ENCODE measurements at places on chromosomes 13 and 19. TPM values are rescaled to one million over a fixed set of nuclear protein-coding genes. Genes with fewer than 3 reads are reported as not detected.

- no peak for DNase-seq
These were observed 897.0 kb downstream of the SLITRK6 start for GRCh38 chr13:84902243-84902642.

DNA sequence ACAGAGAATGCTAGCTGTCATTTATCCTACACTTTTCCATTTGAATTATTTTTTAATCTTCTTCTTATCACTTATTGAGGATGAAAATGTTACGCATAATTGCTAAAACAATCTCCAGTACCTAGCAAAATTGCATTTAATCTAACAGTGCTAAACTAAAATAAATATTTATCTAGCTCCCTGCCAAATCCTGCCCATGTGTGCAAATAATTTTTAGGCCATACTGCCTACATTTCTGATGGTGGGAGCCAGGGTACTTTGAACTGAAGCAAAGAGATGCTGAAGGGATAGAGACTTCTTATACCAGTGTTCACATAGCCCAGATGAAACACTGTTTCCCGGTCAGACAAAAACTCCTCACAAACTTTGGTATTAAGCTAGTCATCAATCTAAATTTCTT, 1268.7 kb upstream of the PCDH20 start:
- no peak for DNase-seq

DNA sequence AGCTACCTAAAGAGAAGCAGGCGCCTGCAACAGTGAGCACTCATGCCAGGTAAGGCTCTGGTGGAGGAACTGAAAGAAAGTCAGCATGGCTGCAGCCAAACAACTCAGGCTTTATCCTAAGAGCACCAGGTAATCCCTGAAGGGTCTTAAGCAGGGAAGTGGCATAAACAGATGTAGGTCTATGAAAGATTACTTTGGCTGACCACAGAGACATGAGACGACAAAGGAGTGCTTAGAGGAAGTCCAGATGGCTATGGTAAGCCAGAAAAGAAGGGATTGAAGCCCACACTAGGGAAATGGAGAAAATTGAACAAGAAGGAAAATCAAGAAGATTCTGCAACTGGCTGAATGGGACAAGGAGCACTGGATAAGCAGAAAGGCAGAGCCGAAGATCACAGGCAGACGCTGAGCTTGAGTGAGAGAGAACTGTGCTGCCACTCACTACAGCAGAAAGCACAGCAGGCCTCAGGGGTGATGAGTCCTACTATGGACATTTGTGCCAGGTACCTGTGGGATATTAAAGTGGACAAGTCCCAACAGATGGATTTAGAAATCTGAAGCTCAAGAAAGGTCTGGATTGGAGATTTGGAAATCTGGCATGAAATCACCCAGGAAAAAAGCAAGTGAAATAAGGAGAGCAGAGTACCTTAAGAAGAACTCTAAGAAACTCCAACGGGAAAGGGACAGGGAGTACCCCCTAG, 4.2 kb downstream of the RCBTB1 start:
- DNase-seq: no peak

GRCh38 chr19:11479898-11480714, 740 bp downstream of the ELAVL3 start:
- peak; percentile 33 for DNase-seq

GRCh38 chr19:38819231-38819920, 6.6 kb upstream of the LGALS4 start:
- no peak for DNase-seq

Gene TNNT1
- 2.4 TPM for total RNA-seq

Measured in frontal cortex (tissue), 4 donors.